ENCODE measurements at places on chromosomes 2 and 18.

- no peak for DNase-seq
These were observed 23.7 kb downstream of the PGAP1 start for GRCh38 chr2:196902828-196903227.

GRCh38 chr2:109712746-109713145 lies 81.4 kb upstream of the RGPD5 start:
- DNase-seq: no peak

DNA sequence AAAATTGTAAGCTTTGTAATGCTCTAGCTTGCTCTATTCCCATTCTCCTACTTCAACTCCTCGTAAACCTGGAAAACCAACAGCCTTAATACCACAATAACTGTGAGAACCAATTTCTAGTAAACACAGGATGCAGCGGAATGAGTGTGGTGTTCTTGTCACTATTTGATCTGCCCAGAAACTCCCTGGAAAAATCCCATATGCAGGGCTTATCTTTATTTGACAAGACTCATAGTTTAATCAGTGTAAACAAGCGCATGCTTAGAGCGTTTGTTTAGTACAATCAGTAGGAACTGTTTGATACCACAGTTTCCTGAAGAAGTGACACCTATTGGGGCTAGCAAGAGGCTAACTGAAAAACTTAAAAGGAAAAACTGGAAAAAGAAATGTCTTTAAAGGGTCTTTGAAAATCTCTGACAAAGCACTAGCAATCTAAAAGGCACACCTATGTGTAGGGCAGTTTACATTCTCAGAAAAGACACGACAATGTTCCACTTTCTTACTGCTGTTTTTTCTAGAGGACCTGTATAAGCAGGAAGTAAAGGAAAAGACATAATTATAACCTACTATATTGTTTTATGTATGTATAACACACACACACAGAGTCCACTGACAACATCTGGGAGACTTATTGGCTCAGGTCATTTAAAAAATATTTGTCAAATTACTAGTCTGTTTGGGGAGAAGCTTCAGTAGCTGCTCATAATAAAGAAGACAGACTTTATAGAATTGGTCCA lies 241.4 kb upstream of the KLHL14 start:
- DNase-seq: no peak

GRCh38 chr2:162086904-162087303 lies 12.9 kb upstream of the DPP4 start:
- DNase-seq: no peak

Data from cortex of kidney (tissue), 1 donor.